ENCODE measurements at places on chromosomes 13 and 19.

GRCh38 chr19:1307320-1307719, 21.6 kb downstream of the EFNA2 start:
- no peak for DNase-seq

- no peak for DNase-seq
These were observed 5.4 kb upstream of the NDFIP2 start for GRCh38 chr13:79475569-79475968.

DNA sequence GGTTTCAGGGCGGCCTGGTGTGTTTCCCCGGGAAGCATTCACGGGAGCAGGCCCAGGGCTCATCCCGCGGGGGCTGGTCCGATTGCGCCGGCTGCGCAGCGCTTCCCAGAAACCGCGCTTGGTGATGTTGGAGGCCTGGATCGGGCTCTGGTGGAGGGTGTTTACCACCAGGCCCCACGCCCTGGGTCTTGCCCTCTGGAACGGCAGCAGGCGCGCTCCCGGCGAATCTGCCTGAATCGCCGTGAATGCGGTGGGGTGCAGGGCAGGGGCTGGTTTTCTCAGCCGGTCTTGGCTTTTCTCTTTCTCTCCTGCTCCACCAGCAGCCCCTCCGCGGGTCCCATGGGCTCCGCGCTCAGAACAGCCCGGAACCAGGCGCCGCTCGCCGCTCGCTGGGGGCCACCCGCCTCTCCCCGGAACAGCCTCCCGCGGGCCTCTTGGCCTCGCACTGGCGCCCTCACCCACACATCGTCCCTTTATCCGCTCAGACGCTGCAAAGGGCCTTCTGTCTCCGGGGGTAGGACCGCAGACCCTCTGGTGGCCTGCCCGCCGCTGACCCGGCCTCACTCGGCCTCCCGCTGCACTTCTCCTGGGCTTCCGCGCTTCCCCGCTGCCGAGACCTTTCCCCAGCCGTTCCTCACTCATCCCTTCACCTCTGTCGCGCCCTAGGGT, 69.4 kb upstream of the GJB6 start:
- DNase-seq = no peak

- DNase-seq = no peak
These were observed 241 bp downstream of the ODAD3 start for GRCh38 chr19:11434703-11435056.

DNA sequence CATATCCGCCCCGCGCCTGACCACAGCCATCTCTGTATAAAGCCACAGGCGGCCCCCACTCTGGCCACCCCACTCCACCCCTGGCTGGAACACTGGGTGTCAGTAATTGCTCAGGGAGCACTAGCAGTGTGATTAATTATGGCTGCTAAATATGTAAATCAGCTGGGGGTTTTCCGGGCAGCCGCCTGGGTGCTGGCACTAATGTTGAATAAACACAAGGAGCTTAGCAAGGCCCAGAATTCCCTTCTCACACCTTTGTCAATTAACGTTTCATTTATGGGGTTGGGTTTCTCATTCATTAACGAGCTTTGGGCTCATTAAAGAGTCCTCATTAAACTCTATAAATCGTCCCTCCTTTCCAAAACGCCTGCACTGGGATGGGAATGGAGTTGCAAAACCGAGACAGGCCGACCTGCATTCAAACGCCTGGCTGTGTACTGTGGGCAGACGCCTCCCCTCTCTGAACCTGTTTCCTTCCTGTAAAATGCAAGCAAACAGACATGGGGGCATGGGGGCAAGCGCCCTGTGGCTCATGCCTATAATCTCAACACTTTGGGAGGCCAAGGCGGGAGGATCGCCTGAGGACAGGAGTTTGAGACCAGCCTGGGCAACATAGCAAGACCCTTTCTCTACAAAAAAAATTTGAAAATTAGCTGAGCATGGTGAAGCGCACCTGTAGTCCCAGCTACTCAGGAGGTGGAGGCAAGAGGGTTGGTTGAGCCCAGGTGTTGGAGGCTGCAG, 17.7 kb upstream of the OLFM2 start:
- peak; percentile 70 for DNase-seq

GRCh38 chr13:71417205-71417604, 449.8 kb downstream of the DACH1 start:
- DNase-seq = no peak

DNA sequence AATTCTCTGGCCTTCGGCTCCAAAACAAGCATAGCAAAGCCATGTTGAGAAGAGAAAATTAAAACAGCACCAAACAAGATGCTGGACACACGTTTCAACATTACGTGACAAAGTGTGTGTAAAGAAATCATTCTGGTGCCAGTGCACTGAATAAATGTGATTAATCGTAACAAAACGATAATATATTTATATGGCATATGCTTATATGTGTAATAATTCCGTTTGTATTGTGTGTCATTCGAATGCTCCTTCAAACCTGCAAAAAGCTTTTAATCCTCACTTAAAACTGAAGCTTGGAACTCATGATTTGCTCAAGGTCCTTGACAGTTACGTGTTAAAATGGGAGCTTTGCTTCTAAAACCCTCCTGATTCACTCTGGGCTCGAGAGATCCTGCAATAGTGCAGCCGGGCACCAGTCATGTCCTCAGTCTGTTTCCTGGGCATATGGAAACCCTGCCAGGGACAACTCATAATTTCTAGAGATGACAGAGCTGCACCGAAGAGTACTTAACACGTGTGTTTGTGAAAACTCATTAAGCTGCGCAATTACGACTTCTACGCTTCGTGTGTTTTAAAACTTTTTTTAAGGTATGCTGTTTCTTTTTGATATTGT, 731 bp upstream of the AKAP8L start:
- DNase-seq = no peak

DNA sequence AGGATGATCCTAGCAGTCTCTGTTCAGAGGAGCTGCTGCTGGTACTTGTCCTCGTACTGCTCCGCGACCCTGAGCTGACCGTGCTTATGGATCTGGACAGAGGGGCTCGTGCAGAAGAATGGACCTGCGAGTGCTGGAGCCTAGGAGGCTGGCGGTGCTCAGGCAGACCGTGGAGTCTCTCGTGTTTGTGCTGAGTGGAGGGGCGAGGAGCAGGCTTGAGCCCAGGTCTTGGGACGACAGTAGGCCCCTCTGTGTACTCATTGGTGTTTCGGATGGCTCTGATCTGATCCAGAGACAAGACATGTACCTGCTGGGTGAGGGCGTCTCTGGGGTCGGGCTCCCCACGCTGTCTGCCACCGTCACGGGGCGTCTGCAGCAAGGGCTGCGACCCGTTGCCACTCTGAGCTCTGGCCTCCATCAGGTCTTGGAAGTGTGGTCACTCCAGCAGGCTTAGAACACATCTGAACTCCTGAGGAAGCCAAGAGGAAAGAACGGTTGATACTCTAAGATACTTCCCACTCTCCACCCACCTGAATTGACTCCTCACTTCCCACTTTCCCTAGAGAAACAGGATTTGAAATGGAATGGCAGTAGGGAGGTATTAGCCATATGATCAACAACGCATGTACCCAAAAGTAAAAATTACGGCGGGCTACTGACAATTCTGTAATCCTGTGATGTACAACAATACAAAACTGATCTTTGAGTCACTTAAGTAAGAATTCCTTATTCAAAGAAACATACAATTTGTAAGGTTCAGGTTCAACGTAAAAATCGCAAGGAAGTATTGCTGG, 3.4 kb downstream of the SPRY2 start:
- DNase-seq = peak; percentile 41

- DNase-seq = peak; percentile 30
These were observed 314.1 kb downstream of the FOXO1 start for GRCh38 chr13:40352380-40352778.

- no peak for DNase-seq
These were observed 78.7 kb downstream of the MBNL2 start for GRCh38 chr13:97300871-97301270.

- no peak for DNase-seq
These were observed 27.7 kb downstream of the CCDC8 start for GRCh38 chr19:46385636-46386035.

DNA sequence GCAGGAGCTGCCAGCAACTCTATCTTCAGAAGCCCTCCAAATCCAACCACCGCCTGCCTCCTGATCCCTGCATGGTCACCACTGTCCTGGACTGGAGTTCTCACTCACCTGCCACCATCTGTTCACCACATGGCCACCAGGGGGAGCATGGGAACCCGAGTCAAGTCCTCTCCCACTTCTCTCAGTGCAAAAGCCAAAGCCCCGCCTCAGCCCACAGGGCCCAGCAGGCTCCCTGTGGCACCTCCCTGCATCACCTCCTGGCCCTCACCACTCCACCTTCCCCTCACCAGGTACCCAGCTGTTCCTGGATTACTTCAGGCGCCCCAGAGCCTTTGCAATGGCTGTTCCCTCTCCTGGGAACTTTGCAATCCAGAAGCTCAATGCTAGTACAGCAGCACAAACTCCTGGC, 5.3 kb downstream of the DHPS start:
- DNase-seq = peak; percentile 59

DNA sequence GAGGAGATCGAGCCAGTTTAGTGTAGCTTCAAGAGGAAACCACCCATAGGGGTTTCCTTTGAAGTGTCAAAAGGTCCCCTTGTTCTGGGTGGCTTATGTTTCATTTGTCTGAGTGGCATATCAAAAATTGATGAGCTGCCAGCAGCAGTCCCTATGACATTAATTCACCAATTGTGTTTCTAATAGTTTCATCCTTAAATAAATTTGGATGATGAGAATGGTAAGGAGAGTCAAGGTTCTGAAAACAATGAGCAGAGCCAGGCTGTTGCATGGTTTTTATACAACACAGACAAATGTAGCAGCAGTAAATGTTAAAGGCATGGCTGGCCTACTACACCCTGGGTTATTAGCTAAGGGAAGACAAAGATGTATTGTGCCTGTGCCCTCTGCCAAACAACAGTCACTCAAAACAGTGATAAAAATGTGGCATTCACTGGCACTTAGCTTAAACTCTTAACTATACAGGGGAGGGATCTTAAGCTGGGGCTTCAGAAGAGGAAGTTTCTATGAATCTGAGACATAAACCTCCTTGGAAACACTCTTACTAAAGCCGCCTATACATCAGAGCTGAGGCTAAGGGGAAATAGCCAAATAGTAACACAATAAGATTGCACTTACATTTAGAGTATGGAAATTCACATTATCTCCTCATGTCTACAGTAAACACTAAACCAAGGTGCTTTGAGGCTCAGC, 200.5 kb downstream of the POU4F1 start:
- DNase-seq = no peak

- no peak for DNase-seq
These were observed 26.9 kb upstream of the KLF2 start for GRCh38 chr19:16297575-16298178.

GRCh38 chr13:78597602-78597932, 5.8 kb downstream of the POU4F1 start:
- DNase-seq = no peak

GRCh38 chr19:34254698-34255432, 511 bp downstream of the GARRE1 start:
- DNase-seq = peak; percentile 33

GRCh38 chr13:109576331-109576813, 210.0 kb downstream of the IRS2 start:
- no peak for DNase-seq

GRCh38 chr19:54209058-54209810, 8.6 kb downstream of the RPS9 start:
- DNase-seq = no peak

DNA sequence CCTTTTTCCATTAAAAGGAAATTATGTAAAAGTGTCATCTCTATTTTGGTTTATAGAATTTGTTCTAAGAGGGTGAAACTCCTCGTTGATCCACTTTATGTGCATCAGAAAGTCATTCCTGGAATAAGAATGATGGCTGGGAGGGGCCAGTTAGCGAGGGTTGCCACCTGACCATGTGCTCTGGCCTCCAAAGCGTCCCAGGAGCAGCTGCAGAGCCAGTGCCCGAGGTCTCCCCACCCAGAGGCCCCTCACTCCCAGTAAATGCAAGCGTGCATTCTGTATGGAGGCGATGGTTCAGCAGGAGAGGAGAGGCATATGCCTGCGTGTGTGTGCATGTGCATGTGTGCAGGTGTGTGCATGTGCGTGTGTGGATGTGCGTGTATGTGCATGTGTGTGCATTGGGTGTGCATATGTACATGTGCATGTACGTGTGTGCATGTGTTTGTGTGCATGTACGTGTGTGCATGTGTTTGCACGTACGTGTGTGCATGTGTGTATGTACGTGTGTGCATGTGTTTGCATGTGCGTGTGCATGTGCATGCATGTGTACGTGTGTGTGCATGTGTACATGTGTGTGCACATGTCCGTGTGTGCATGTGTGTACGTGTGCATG, 345.8 kb downstream of the TEX29 start:
- DNase-seq = no peak

DNA sequence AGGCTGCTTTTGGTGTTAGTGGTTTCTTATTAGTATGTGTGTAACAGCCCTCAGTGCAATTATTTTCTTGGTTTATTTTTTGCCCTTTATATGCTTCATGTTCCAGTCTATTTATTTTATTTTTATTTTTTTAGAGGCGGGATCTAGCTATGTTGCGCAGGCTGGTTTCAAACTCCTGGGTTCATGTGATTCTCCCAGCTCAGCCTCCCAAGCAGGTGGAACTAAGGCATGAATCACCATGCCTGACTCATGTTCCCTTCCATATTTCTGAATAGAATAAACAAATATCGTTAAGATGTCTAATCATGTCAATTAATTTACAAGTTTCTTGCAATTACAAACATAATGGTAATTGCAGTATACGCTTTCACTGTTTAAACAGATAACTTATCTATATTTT, 11.7 kb downstream of the SKA3 start:
- no peak for DNase-seq

DNA sequence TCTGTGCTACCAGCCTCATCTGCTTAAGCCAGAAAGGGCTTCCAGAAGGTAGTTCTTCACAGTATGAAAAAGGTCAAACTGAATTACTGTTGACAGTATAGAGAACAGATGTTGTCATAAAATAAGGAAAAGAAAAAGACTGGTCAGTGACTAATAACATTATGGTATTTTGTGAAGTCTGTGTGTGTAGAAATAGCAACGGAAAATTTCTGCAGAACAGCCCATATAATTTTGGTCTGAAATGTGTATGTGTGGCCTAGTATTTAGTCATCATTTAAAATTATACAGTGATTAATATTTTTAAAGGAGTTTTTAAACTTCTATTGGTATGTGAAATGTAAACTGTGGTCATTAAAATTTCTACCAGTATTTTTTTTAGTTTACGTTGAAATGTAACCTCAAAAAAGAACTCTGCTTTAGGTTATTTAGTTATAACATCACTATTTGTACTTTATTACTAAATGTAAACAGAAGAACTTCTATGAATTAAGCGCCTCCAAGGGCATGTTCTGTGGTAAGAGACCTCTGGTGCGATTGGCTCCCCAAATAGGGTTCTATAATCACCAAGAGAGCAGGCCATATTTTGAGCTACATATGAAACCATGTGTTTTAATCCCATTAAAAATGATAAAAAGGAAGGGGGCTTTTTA, 3.3 kb upstream of the GPR183 start:
- no peak for DNase-seq

Measured in caudate nucleus (tissue), 63 donors.